ENCODE measurements at places on chromosomes 13 and 19. TPM values are rescaled to one million over a fixed set of nuclear protein-coding genes. Genes with fewer than 3 reads are reported as not detected.

Gene SLC25A41
- 0.50 TPM for polyA plus RNA-seq

Gene PPP1R37
- 27.9 TPM for polyA plus RNA-seq

Gene CTU1
- 1.4 TPM for polyA plus RNA-seq

Gene KLF1
- polyA plus RNA-seq, result not detected

Gene ZNF525
- polyA plus RNA-seq, result 1.9 TPM

Gene LYPD3
- polyA plus RNA-seq, result 0.08 TPM

Gene SMIM44
- polyA plus RNA-seq, result not detected

Gene MAU2
- polyA plus RNA-seq, result 15.7 TPM

Gene CEP89
- 12.0 TPM for polyA plus RNA-seq

Gene ATP5F1D
- polyA plus RNA-seq, result 459 TPM

Gene FBXO17
- polyA plus RNA-seq, result 1.2 TPM

Gene IL12RB1
- polyA plus RNA-seq, result 0.35 TPM

Gene ZNF582
- 6.3 TPM for polyA plus RNA-seq

Gene ZNF324B
- polyA plus RNA-seq, result 3.1 TPM

Gene ZIM2
- not detected for polyA plus RNA-seq

DNA sequence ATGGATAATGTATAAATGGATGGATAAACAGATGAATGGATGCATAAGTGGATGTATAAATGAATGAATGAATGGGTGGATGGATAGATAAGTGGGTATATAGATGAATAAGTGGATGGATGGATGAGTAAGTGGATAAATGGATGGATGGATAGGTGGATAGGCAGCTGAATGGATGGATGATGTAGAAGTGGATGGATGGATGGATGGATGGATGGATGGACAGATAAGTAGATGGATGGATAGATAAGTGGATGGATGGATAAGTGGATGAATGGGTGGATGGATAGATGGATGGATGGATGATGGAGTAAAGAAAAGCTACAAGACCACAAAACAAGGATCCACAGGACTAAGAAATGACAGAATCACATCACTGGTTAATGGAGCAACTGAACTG is 9.0 kb upstream of the COMP start:
- no peak for DNase-seq

DNA sequence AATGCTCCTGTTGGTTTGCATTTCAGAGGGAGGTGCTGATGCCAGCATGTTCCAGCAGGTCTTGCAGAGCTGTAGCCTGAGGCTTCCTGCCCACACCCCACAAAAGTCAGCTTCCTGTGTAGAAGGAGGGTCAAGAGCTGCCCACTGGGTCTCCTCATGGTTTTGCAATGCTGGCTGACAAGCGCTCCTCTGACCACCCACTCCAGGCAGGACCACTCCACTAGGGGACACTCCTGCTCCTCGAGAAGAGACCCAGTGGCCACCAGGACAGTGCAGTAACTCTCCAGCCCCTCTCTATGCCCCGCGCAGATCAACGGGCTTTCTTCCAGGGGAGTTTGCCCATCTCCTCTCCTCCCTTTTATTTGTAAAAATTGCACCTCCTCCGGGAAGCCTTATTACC is 72.9 kb upstream of the UQCRFS1 start:
- DNase-seq, result no peak

DNA sequence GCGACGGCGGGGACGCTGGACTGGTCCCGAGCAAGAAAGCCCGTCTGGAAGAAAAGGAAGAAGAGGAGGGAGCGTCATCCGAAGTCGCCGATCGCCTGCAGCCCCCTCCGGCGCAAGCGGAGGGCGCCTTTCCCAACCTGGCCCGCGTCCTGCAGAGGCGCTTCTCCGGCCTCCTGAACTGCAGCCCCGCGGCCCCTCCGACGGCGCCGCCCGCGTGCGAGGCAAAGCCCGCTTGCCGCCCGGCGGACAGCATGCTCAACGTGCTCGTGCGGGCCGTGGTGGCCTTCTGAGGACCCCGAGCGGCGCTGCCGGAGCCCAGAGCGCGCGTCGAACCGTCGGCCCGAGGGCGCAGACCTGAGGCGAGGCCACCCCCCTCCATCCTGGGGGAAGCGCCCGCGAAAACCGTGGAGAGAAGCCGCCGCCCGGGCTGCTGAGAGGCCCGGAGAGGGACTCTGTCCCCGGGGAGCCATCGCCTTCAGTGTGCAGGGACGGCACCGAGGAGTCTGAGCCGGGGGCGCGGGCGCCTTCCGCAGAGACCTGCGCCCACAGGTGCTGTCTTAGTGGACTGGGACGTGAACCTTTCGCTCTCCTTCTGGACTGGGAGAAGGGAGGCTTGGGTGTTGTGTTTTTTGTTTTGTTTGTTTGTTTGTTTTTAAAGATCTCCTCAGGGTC is 3.5 kb downstream of the IER2 start:
- peak; percentile 78 for DNase-seq

GRCh38 chr19:7528522-7529245 is 6.3 kb downstream of the MCOLN1 start:
- no peak for DNase-seq

DNA sequence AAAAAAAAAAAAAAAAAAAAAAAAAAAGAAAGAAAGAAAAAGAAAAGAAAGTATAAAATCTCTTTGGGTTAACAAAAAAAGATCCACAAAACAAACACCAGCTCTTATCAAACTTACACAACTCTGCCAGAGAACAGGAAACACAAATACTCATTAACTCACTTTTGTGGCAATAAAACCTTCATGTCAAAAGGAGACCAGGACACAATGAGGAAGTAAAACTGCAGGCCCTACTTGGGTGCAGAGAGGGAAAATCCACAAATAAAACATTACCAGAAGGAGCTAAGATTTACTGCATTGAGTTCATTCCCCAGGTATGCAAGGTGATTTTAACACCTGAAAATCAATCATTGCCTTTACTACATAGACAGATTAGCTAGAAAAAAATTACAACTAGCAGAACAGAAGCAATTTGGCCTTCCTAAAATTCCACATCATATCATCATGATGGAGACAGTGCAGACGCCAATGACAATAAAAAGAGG is 9.6 kb upstream of the CEACAM5 start:
- DNase-seq, result no peak

DNA sequence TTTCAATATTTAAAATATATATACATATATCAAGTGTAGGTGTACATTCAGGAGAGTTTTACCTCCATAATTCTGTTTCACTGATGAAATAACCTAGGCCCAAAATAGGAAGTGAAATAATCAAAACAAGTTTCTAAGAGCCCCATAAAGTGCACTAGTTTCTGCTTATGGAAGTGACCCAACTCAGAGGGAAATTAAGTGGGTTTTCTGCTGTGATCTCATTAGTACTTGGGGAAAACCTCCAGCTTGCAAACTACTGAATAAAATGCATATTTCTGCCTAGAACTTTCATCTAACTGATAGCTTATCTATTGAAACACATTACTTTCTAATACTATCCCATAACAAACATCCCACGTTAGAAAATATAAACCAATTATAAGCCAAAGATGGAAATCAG is 45.4 kb upstream of the MIR17HG start:
- DNase-seq, result no peak

- no peak for DNase-seq
These were observed 42.5 kb downstream of the SYDE1 start for GRCh38 chr19:15149737-15150136.

- peak; percentile 80 for DNase-seq
These were observed 104.7 kb downstream of the RGCC start for GRCh38 chr13:41562083-41562482.

GRCh38 chr19:3668331-3669081 is 31.8 kb downstream of the PIP5K1C start:
- DNase-seq, result no peak

GRCh38 chr19:4083677-4084546 is 17.2 kb upstream of the ZBTB7A start:
- DNase-seq, result no peak

GRCh38 chr13:42334329-42334706 is 62.4 kb downstream of the AKAP11 start:
- DNase-seq, result no peak

DNA sequence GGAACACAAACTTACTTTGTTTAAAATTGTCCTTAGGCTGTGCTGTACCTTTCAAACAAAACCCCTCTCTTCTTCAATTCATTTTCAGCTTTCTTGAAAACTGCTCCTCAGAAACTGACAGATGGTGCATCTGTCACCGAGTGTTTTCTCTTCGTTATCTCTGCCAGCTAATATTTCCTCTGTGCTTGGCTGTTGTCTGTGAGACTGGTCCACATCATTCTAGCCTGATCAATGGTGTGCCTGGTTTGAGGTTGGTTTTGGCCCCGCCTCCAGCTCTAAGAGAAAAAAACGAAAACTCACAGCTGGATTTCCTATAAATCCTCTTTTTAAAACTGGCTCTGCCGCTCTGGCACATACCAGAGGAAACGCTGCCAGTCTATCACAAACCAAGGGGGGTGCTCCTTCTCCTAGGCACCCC is 79.7 kb downstream of the STARD13 start:
- peak; percentile 42 for DNase-seq

DNA sequence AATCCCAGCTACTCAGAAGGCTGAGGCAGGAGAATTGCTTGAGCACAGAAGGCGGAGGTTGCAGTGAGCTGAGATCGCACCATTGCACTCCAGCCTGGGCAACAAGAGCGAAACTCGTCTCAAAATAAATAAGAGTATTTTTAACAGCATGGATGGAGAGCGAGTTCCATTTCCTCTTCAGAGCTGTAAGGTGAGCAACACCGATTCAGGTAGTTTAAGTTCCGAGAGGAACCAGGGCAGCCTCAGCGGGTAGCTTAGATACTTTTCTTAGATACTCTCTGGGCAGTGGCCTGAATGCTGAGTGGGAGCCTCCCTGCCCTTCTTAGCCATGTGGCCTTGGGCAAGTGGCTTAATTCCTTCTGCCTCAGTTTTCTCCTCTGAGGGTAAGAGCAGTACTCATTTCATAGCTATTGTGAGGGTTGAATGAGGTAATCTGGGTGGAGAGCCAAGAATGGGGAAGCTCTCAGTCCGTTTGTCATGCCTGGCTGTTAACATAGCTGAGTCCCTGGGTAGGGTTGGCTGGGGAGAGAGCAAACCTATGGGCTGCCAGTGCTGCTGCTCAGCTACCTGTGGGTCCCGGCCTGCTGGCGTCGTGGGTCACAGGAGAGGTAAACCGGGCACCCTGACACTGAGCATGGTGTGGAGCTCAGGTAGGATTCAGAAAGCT is 4.1 kb downstream of the ATP11A start:
- DNase-seq, result peak; percentile 52

DNA sequence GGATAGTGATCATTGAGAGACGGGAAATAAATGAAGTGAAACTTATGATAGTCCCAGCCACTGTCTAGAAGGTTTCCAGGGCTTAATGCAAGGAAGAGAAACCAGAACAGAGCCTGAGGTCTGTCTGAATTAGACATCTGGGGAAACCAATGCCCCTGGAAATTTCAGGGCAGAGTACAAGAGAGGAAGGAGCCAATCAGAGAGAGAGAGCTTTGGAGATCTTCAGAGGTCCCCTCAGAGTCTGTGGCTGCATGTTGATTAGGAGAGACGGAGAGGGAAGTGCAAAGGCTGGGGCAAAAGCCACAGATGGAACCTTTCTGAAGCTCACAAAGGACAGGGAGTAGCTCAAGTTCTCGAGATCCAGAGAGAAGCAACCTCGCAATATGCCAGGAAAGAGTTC is 378.0 kb downstream of the DNAJC15 start:
- no peak for DNase-seq

- DNase-seq, result no peak
These were observed 281.6 kb downstream of the ZNF536 start for GRCh38 chr19:30653646-30654386.

GRCh38 chr19:1089891-1090290 is 5.3 kb downstream of the POLR2E start:
- DNase-seq, result no peak

DNA sequence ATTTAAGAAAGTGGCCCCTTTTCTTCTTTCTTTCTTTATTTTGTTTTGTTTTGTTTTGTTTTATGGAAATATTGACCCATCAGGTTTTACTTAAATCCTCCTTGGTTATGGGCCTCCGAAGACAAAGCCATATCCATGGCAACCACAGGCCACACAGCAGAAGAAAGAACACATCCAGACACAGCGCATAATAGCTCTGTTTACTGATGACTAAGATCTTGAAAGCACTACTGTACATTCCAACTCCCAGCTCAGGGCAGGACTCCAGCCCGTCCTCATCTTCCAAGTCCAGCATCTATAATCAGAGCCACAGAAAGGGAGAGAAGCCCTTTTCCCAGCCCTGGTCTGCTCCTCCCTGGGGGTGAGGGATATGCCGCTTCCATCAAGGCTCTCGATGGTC is 84.3 kb downstream of the NUFIP1 start:
- DNase-seq, result no peak

DNA sequence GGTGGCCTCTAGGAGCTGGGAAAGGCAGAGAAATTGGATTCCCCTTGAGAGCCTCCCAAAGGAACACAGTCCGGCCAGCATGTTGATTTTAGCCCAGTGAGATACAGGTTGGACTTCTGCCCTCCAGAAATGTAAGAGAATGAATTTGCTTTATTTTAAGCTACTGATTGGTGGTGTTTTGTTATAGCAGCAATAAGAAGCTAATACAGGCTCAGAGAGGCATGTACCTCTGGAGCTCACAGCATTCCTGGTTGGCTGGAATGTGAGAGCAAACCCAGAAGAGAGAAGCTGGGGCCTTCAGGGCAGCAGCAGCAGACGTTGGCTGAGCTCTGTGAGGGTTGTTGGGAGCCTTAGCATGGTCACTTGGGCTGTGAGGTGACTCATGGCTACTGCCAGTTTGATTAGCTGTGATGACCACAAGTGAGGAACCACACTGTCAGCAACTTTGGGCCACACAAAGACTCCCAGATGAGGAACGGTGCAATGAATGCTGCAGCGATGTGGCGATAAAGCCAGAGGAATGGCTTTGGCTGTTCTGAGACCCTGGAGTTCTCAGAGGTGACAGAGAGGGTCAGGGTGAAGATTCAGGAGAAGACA is 80.1 kb downstream of the CYSLTR2 start:
- no peak for DNase-seq

- DNase-seq, result peak; percentile 84
These were observed 27.8 kb upstream of the MIER2 start for GRCh38 chr19:372306-372890.

GRCh38 chr19:7830823-7831222 is 805 bp downstream of the EVI5L start:
- no peak for DNase-seq

GRCh38 chr19:45271735-45272108 is 20.7 kb downstream of the MARK4 start:
- no peak for DNase-seq

GRCh38 chr19:13118424-13119193 is 545 bp downstream of the NACC1 start:
- DNase-seq, result peak; percentile 68

DNA sequence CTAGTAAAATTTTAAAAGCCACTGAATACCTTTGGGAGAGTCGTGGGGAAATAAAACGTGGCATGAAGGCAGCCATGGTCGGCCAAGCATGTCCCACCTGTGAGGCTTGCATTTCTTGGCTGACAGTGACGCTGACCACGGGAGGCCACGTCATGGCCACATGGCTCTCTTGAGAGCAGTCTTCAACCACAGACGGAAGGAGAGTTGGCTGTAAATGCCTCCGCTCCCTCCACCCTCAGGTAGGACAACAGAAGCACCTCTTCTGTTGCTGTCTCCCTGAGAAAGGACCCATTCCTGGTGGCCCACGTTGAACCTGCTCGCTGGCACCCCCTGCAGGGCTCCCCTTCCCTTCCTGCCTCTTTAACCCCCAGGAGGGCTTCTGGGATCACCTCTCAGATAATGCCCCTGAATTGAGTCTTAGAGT is 10.6 kb upstream of the LRRC25 start:
- no peak for DNase-seq
